ENCODE measurements at places on chromosomes 2 and 18.

DNA sequence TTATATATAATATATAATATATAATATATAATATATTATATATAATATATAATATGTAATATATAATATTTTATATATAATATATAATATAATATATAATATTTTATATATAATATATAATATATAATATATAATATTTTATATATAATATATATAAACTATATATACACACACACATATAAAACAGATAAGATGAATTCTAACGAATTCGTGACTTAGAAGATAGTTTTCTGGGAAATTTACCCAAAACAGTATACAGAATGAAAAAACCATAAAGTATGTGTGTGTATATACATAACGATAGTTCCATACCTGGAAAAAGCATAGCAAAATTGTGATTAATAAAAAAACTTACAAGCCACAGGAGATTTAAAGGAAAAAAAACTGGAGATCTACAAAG, 80.6 kb downstream of the THADA start:
- no peak for DNase-seq

- no peak for DNase-seq
Measured at GRCh38 chr2:230925443-230925878, 419 bp upstream of the GPR55 start.

DNA sequence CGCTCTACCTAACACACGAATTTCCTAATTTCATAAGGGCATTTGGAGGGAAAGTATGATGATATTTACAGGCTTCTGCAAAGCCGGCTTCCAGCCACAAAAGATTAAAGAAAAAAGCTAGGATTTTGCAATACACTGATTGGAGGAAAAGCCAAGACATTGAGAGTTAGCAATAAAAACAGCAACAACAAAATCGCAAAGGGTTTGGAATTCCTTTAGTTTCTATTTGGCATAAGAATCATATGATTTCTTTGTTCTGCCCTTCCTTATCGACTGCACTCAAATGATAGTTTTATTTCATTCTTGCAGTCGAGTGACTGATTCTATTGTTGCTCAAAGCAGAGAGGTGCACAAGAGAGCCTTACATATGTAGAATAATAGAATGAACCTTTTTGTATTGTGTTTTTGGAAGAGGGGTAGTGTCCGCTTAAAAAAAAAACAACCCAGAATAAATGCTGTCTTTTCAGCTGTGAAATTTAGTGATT, 3.9 kb upstream of the ZNF532 start:
- DNase-seq: no peak

DNA sequence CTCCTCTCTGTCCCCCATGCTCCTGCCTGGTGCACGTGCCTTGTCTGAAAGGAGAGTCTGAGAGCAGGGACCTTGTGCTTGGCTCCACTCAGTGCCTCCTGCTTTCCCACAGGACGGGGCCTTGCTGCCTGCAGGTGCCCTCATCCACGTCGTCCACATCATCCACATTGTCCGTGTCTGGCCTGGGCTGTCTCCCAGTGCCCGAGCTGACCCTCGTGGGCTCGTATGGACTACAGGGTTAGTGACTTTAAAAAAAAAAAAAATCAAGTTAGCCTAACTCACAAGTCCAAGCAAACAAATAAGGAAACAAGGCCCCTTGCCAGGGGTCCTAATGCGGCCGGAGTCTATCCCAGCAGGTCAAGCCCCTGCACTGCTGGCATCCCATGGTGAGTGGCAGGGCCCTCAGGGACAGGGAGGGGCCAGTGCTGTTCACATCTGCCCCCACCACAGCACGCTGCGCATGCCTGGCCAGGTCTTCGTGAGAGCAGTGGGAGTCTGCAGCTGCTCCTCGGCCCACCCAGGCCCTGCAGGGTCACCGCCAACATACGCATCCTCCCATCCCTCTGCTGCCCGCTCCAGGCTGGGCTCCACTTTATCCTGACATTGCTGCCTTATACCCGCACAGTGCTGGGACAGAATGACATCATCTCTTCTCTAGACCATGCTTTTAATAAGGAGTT, 232.6 kb downstream of the NDUFA10 start:
- DNase-seq: no peak

GRCh38 chr2:149743842-149744448, 156.4 kb upstream of the MMADHC start:
- DNase-seq: no peak

DNA sequence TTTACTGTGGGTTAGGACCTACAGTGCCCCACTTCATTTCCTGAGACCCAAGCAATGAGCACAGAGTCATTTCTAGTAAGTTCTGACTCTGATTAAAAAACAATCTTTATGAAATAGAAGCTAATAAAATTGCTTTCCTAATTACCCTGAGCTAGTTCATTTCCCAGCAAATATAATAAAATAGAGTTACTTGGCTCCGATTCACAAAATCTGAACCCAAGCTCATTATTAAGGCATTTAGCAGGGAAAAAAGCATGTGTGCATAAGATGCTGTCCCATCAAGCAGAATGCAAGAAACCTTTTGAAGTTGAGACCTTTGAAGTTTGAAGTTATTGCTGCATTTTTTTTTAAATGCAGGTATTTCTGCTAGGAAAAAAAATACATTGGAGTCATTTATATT, 629.1 kb downstream of the BCL11A start:
- no peak for DNase-seq

DNA sequence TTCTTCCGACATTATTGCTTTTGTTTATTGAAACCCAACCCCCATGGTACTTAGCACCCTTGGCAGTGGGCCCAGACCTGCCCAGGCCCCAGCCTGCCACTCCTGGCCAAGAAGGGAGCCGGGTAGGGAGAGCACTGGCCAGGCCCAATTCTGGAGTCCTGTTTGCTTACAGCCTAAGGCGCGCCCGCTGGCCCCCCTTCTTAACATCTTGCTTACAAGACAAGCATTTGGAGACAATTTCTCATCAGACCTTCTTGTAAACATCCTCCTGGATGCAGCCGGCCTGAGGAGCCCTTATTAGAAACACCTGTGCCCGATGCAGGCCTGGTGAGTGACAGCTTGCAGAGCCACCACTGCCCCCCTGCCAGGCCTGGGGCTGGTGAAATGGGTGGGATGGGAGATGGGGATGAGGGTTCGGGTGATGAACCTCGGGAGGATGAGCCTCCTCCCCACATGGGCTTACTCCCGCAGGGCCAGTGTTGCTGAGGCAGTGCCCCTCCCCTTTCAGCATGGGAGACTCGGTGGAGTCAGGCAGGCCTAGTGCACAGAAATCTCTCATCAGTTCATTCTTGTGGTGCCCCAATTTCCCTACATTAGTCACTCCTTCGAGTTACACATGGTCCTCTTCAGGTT, 217.5 kb downstream of the CYP26B1 start:
- DNase-seq: no peak

- DNase-seq: no peak
Measured at GRCh38 chr2:241666627-241667400, 19.8 kb downstream of the DTYMK start.

GRCh38 chr18:58669731-58670378, 1.4 kb upstream of the MALT1 start:
- DNase-seq: no peak
